Nephron progenitor cell (in vitro differentiated cells): ENCODE measurements at places on chromosomes 3 and 15.

- no peak for DNase-seq
These were observed 41.2 kb downstream of the OIP5 start for GRCh38 chr15:41291065-41291631.

DNA sequence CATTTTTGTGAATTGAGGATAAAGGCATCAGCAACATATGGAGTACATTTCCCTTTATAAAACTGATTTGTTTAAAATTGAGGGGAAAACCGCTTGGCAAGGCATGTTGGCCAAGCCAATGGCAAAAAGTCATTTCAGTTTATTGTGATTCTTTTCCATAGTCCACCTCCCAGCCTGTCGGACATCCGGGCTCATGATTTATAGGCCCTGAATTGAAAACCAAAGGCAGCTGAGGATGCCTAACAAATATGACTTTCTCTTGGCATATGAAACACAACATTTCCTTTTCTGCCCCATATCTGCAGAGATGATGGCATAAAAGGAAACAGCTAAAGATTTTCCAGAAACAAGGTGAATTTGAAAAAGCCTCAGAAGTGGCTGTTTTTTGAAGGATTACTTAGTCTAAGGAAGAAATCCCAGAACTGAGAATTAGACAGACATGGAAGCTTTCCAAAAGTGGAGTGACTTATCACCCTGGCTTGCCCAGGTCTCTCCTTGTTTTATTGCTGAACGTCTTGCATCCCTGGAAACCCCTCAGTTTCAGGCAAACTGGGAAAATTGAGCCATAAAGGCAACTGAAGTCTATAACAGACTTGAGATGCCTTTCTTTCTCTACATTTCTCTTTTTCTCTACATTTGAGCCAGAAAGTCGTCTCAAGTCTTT lies 74.0 kb downstream of the COL8A1 start:
- DNase-seq: no peak

- DNase-seq: no peak
These were observed 61.4 kb downstream of the MFSD1 start for GRCh38 chr3:158863247-158863646.

- DNase-seq: no peak
These were observed 379.5 kb upstream of the DPH6 start for GRCh38 chr15:35925275-35926006.

DNA sequence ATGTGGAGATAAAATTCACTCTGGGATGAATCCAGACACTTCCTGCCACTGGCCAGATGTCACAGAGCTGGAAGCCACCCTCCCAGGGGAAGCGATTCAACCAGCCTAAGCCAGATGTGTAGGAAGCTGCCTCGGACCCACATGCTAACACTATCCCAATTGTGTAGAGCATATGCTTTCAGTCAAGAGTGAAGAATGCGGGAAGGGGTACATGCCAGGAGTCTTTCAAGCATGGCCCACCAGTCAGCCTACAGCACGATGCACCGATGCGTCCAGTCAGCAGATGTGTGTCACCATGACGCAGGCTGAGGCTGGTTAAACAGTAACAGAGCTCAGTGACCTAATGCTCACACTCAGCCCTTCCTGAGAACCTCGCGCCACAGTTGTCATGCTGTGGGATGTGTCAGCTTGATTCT lies 38.8 kb upstream of the BNC1 start:
- DNase-seq: peak; percentile 51

DNA sequence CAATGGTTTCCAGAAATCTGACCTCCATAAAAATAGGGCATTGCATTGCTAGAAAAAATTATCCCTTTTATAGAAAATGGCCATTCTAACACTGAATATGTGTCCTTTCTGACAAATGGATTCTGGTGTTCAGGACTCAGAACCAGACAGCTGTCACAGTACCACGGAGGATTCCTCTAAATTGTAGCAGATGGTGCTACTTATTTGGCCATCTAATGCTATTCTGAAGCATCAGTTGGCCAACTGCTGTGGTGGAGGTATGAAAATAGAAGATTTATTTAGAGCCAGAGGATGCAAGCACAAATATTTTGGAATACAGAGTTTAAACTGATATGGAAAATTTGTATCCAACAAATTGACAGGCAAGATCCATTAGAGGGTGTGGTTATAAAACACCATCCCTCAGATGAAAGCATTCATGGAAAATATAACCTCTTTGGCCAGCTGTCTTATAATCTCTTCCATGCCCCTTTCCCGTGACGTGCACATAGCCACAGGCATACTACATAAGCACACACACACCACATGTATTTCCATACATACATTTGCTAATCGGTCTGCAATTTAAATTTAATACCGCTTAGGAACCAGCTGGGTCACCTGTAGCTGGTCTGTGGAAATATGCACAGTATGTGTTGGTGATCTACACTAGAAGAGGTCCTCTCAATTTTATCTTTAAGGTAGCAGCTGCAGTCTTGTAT lies 302.7 kb upstream of the KCNMB2 start:
- DNase-seq: no peak

GRCh38 chr3:129952556-129953355 lies 21.8 kb upstream of the TRH start:
- DNase-seq: no peak

DNA sequence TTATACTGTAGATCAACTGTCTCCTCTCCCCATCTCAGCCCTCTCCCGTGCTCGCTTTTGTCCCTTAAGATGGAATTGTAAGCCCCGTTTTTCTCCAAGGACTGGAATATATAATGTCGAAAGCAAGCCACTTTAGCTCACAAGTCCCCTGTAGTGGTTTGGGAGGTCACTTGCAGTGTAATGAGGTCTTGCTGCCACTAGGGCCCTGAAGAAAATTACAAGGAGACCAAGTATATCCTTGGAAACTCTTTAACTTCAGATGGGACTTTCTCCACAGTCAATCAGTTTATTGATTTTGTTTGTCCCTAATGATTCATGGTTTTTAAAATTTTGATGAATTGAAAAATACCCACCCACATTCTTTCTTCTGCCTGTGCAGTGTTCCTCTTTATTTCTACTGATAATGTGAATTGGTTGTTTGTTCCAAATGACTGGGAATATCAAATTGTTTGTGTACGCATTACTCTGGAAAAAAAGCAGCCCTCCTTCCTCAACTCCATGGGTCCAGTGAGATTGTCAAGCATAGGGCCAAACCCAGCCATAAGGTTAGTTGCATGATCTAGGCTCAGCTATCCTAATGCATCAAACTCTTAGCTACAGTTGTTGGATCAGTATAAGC lies 294.8 kb downstream of the MCTP2 start:
- DNase-seq: no peak

GRCh38 chr3:122513386-122514122 lies 1.2 kb downstream of the KPNA1 start:
- DNase-seq: no peak

DNA sequence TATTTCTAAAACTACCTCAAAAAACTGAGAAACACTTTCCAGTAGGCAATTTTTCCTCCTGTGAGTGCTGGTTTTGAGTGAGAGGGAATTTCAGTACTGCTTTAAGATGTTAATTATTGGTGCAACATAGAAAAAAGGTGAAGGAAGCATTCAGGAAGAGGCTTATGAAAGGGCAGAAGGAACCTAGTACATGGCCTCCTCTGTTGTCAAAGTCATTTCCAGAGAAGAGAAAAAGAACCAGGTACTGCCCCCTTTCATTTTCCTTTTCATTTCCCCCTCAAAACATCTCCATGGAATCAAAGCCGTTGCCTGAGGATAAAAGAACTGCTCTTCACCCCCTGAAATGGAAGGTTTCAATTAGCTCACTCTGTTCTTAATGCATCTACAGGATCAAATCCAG lies 19.8 kb downstream of the RARRES1 start:
- DNase-seq: no peak

DNA sequence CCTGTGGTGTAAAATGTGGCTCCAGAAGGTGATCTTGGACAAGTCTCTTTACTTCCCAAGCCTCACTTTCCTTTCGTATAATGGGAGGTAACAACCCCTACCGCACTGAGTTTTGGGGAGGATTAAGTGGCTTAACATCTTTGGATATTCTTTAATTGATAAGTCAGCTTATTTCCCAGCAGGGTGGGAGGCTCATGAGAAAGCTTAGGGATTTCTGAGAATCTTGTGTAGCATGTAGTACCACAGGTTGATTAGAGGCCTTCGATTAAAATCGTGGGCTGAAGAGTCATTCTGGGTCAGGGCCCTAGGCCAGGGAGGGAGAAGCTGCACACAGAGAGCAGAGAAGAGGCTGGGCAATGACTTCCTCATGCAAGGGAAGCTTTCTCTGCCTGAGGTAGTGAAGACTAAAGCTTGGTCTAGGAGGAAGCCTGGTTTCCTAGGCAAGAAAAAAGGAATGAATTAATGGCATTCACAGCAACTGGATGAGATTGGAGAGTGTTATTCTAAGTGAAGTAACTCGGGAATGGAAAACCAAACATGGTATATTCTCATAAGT lies 1.5 kb upstream of the NMNAT3 start:
- DNase-seq: no peak

- peak; percentile 6 for DNase-seq
These were observed at the start of gene KCNMB2 for GRCh38 chr3:178536211-178537079. TSS of gene KCNMB2 (plus strand) at chr3:178536436.

GRCh38 chr3:13452490-13453335 lies 27.4 kb upstream of the HDAC11 start:
- no peak for DNase-seq

DNA sequence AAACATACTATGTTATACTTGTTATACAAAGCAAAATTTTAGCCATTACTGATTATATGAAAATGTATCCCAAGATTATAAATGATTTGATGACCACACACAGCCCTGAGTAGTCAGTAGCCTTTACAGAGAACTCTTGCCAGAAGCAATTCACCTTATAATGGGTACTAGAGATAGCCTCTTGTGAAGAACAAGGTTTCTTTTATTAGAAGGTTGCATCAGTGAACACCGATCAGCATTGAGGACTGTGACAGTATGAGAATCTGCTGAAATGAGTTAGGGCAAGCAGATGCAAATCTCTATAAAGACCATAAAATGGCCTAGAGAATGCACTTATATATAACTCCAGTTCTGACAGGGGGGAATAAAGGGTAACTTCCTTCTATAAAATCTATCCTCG lies 10.1 kb downstream of the CDC25A start:
- no peak for DNase-seq

GRCh38 chr15:51223771-51224229 lies 114.6 kb downstream of the CYP19A1 start:
- DNase-seq: no peak

DNA sequence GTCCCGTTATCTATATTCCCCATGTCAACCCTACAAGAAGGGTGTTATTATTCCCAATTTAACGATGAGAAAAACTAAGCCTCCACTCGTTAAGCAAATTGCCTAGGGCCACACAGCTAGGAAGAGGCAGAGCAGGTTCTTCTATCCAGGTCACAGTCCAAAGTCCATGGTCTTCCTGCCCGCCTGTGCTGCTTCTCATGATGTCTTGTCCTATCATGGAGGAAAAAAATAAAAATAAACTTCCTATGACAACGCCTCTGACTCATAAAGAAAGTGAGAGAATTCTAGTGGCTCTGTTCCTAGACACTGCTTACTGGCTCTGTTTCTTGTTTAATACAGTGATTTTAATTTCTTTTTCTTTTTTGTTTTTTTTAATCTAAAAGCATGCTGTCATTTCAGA lies 9.7 kb downstream of the COL8A1 start:
- no peak for DNase-seq

- DNase-seq: no peak
These were observed 72.5 kb downstream of the SPRED1 start for GRCh38 chr15:38324939-38325647.

DNA sequence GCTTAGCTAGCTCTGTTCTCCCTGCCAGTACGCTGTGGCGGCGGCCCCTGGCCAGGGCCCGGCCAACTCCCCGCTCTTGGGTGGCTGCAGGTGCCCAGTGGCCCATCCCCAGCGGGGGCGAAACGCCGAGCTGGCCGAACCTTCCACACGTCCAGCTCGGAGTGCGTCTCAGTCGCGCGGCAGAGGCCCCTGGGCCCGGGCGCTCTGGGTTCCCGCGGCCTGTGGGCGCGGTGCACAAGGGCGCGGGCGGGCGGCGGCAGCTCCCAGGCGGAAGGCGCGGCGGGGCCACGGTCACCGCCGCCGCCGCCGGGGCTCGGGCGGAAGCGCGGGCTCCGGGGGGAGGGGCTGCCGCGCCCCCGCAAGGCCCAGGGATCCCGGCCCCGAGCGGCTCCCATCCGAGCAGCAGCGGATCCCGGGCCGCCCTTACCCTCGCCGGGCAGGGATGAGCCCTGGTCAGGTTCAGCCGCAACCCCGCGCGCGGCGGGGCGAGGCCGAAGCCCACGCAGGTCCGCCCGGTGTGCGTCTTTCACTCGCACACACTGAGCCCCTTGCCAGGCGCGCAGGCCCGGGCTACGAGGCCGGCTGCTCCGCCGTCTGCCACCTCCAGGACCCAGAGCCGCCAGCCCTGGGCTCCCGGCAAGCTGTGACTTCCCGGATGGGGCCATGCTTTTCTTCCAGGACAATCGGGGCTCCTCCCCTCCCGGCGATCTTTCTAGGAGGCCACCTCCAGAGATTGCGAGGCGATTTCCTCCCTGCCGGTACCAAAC lies 54.2 kb downstream of the CCDC54 start:
- DNase-seq: peak; percentile 65
